Lung (tissue), 17 donors: ENCODE measurements at places on chromosomes 12 and 14. TPM values are rescaled to one million over a fixed set of nuclear protein-coding genes. Genes with fewer than 3 reads are reported as not detected.

The SERPINA10 gene
- polyA plus RNA-seq, result not detected

- no peak for DNase-seq
Measured at GRCh38 chr12:82848845-82849244, 162.1 kb downstream of the TMTC2 start.

- no peak for DNase-seq
Measured at GRCh38 chr14:25896777-25897176, 701.1 kb downstream of the NOVA1 start.

- no peak for DNase-seq
Measured at GRCh38 chr12:117096501-117097042, 2.6 kb downstream of the TESC start.

GRCh38 chr14:53412819-53413675 lies 259.9 kb upstream of the DDHD1 start:
- DNase-seq, result no peak

DNA sequence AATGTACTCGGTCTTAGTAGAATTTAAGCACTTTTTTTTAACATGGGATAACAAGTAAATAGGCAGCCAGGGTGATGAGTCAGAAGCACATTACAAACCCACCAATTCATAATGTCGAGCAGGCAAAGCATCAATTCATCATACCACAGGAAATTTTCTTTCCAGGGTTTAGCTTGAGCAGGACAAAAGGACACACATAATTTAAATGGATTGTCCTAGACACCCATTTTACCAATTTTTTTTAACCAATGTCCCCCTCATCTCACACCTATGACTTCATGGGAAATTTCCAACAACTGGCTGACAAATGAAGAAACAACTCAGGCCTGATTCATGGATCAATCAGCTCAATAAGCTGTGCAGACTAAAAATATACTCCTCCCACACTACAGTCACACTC lies 58.8 kb upstream of the FOXG1 start:
- DNase-seq, result no peak

GRCh38 chr14:101657372-101657771 lies 96.1 kb downstream of the DIO3 start:
- DNase-seq, result no peak

DNA sequence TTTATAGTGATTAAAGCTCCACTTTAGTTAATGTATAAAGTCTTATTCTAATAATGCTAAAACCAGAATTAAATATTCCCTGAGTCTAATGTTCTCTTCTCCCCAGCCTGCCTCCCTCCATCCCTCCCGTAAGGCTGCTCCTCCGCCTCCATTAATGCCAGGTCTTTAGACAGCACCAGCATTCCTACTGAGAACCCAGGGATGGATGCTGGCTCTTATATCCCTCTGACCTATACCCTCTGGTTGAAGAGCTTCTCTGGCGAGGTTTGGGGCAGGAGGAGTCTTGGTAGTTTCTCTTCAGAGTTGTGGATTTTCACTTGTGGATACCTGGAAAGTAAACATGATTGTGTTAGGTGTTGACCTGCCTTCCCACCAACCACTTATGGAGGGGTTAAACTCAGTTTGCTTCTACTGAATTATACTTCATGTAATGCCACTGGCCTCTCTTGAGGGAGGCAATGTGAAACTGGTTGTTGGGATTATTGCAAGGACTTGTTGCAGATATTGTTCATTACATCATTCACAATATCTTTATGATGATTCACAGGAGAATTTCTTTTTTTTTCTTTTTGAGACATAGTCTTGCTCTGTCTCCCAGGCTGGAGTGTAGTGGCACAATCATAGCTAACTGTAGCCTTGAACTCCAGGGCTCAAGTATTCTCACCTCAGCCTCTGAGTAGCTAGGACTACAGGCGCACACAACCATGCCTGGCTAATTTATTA lies 11.1 kb upstream of the SMAGP start:
- no peak for DNase-seq

DNA sequence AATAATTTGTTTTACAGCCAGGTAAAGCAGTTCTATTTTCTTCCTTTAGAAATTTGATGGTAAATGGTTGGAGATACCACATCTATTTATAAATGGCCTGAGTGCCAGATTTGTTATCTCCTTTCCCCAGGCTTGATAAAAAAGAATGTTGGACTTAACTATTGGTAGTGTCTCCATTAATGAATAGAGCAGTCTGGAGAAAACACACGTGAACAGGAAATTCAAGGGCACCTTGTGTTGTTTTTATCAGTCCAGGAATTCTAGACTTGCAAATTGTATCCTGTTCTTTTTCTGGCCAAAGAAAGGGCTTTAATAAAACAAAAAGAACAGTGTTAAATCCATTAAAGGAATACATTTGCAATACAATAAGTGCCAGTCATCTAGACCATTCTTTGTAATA lies 40.8 kb upstream of the BMAL2 start:
- no peak for DNase-seq

DNA sequence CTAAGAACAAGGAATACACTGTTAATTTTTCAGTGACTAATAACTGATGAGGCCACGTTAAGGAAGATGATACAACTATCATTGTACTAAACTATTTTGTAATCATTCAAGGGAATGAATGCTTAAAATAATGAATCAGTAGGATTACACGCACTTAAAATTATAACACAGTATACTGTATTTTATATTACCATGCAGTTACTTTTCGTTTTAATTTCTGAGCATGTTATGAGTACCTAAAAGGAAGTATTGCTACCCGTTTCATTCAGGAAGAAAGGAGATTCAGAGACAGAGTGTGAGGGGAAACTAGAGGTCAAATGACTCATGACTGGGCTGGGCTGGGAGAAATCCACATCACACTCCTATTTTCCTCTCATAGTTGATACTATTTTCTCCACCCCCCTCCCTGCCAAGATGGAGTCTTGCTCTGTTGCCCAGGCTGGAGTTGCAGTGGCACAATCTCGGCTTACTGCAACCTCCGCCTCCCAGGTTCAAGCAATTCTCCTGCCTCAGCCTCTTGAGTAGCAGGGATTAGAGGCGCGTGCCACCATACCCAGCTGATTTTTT lies 202.0 kb downstream of the PPM1H start:
- no peak for DNase-seq

The LMNTD1 gene
- polyA plus RNA-seq, result 1.6 TPM

GRCh38 chr14:88612981-88613380 lies 50.1 kb downstream of the ZC3H14 start:
- no peak for DNase-seq

The CCDC197 gene
- not detected for polyA plus RNA-seq

- DNase-seq, result no peak
Measured at GRCh38 chr12:83106873-83107272, 420.2 kb downstream of the TMTC2 start.

DNA sequence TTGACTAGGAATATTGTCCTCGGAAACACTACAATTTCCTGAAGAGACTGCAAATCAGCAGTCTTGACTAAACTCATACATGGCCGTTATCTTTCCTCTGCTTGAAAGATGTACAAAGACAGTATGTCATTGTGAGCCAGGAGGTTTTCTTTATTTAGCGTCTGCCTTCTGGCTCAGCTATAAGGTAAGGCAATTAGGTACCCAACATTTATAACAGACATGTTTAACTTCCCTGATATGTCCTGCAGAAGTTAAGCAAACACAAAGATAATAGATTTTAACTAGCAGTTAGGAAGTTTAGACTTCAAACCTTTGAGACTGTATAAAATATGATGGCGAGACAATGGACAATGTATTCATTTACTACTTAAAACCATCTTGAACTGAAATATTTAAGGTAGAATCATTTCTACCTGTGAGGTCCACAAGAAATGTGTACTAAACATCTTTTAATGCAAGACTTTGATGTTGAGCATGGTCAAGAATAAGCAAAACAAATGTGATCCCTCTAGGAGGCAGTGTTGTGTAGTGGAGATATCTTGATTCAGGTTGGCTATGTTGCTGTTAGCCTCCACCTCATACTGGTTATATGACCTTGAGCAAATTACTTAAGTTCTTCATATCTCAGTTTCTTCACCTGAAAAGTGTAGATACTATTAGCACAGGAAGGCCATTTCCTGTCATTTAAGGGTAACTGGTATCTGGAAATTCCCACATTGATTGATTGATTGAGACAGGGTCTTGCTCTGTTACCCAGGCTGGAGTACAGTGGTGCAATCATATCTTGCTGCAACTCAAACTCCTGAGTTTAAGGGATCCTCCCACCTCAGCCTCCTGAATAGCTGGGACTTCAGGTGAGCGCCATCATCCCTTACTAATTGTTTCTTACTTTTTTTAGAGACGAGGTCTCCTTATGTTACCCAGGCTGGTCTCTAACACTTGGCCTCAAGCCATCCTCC lies 96.3 kb upstream of the EEA1 start:
- DNase-seq, result no peak

DNA sequence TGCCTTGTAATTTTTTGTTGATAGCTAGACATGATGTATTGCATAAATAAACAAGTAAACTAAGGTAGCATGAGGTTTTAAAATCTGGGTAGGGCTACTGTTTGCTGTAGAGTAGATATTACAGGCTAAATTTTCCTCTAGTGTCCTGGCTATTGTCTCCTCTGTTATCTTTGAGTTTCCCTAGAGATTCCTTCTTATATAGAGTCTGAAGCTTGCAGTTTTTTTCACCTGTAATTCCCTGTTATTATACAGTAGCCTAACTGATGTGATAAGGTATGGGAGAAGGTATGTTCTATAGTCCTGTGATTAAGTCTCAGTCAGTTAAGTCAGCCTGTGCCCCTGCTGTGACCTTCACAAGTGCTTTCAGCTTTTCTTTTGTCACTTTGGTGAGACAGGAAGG lies 9.5 kb downstream of the ETFBKMT start:
- no peak for DNase-seq

- DNase-seq, result no peak
Measured at GRCh38 chr14:23572836-23573235, 5.2 kb upstream of the AP1G2 start.
